ENCODE measurements at places on chromosomes 7 and 10. TPM values are rescaled to one million over a fixed set of nuclear protein-coding genes. Genes with fewer than 3 reads are reported as not detected.

Gene SFTPA1
- total RNA-seq = not detected

Gene ACTR3C
- 17.7 TPM for total RNA-seq

Gene ADRB1
- total RNA-seq = 1.0 TPM

Gene FGFR2
- 90.4 TPM for total RNA-seq

All from hepatocyte (in vitro differentiated cells).